ENCODE measurements at places on chromosomes 6 and 20. TPM values are rescaled to one million over a fixed set of nuclear protein-coding genes. Genes with fewer than 3 reads are reported as not detected.

DNA sequence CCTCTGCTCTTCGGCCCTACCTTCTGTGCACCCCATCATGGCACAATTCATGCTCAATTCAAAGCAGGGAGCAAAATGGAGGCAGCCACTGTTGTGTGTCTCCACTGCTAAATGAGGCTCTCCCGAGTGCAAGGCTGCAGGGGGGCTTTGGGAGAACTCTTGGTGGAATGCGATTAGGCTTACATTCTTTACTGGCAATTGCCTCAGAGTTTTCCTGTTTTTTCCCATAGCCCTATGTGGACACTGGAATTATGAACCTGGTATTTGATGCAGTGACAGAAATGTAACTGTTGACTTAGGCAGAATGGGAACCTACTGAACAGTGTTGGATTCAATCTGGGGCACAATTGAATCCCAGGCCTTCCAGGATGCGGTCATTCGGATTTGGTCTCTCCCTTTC is 187.9 kb upstream of the GMDS start:
- no peak for DNase-seq
- peaks cover 2% of the 10 kb centered on the region for H3K27me3 ChIP-seq
- H3K4me3 ChIP-seq = no peak overlapping the region

DNA sequence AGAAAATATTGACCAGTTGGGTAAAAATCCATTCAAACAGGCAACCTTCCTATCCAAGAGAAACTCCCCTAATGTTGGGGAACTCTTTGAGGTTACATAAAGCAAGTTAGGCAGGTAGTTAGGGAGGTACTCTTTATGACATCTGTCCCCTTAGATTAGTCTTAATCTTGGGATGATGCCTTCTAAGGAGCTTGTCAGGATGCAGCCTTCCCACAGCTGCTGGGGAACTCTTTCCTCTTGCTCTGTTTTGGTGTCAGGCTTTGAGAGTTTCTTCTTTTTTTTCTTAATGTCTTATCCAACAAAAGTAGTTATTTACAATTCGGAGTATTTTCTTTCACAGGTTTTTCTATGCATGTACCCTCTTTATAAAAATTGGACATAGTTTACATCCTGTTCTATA is 194.8 kb downstream of the CDKAL1 start:
- no peak overlapping the region for H3K4me3 ChIP-seq
- no peaks in the 10 kb centered on the region for H3K4me1 ChIP-seq
- no peak overlapping the region for H3K27ac ChIP-seq

DNA sequence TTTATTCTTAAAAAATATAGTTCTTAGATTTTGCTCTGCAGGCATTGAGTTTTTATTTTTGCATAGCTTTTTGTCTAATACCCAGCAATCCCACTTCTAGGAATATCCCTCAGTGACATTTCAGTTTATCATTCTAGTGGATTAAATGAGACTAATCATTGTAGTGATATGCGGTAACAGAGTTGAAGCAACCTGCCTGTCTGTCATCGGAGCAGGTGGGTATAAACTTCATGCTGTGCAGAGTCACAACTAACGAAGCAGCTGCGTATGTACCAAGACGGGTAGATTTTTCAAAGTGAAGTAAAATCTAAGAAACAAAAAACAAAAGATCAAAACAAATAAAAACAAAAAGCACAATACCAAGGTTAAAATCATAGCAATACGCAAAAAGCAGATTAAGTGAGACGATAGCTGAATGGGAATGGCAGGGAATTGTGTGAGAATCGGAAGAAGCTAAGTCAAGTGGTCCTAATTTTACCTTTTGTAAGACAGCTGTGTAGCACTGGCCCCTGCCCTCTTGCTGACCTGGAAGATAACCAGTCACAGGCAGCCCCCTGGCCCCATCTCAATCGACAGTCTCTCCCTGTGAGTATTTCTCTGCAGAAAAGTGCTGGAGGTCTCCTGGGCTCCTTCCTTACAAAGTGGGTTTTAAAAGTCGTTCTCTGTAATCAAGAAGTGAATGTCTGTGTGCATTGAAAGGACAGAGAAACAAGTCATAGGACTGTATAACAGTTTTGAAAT is 169.2 kb downstream of the OR2B2 start:
- DNase-seq = no peak
- H3K27me3 ChIP-seq = no peaks in the 10 kb centered on the region
- H3K4me1 ChIP-seq = no peaks in the 10 kb centered on the region
- no peak overlapping the region for H3K4me3 ChIP-seq

- DNase-seq = no peak
- no peaks in the 10 kb centered on the region for H3K4me1 ChIP-seq
- H3K27me3 ChIP-seq = no peaks in the 10 kb centered on the region
- no peaks in the 10 kb centered on the region for H3K36me3 ChIP-seq
- no peak overlapping the region for H3K4me3 ChIP-seq
Measured at GRCh38 chr6:25750906-25751305, 3.6 kb upstream of the SLC17A4 start.

- no peaks in the 10 kb centered on the region for H3K36me3 ChIP-seq
- no peaks in the 10 kb centered on the region for H3K27me3 ChIP-seq
- no peaks in the 10 kb centered on the region for H3K4me1 ChIP-seq
- no peak for DNase-seq
Measured at GRCh38 chr6:157284738-157285421, 38.4 kb downstream of the TMEM242 start.

DNA sequence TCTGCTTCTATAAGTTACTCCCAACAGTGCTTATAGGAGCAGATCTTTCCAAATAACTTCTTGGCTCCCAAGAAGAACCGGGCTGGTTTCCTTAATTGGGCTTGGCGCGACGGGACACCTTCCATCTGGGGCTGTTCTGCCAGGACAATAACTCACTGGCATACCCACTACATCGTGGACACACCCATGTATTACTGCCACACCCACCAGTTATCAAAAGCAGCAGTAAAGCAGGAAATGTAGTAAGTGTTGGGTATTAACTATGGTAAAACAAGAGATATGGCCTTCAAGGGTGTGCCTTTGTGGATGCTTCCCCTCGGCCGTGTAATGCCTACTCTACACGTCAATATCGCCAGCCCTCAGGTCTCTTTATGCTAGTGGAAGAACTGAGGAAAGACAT is 24.7 kb downstream of the CNKSR3 start:
- no peaks in the 10 kb centered on the region for H3K27me3 ChIP-seq
- H3K27ac ChIP-seq = no peak overlapping the region
- H3K4me1 ChIP-seq = peaks cover 9% of the 10 kb centered on the region
- H3K4me3 ChIP-seq = no peak overlapping the region
- H3K36me3 ChIP-seq = no peaks in the 10 kb centered on the region

- H3K4me1 ChIP-seq = no peaks in the 10 kb centered on the region
- H3K27me3 ChIP-seq = no peaks in the 10 kb centered on the region
- DNase-seq = no peak
- no peaks in the 10 kb centered on the region for H3K36me3 ChIP-seq
- no peak overlapping the region for H3K4me3 ChIP-seq
- no peak overlapping the region for H3K27ac ChIP-seq
Measured at GRCh38 chr20:42524058-42524457, 665.6 kb downstream of the PTPRT start.

Gene HLA-DOB
- 12.5 TPM for polyA plus RNA-seq

Gene PLCG1
- polyA plus RNA-seq = 54.1 TPM

All from keratinocyte (primary cell).